Fibroblast of skin of back (primary cell): ENCODE measurements at places on chromosomes 2 and 18.
A peak's percentile ranks its signal among the peaks of the same experiment; 100 is the strongest.

DNA sequence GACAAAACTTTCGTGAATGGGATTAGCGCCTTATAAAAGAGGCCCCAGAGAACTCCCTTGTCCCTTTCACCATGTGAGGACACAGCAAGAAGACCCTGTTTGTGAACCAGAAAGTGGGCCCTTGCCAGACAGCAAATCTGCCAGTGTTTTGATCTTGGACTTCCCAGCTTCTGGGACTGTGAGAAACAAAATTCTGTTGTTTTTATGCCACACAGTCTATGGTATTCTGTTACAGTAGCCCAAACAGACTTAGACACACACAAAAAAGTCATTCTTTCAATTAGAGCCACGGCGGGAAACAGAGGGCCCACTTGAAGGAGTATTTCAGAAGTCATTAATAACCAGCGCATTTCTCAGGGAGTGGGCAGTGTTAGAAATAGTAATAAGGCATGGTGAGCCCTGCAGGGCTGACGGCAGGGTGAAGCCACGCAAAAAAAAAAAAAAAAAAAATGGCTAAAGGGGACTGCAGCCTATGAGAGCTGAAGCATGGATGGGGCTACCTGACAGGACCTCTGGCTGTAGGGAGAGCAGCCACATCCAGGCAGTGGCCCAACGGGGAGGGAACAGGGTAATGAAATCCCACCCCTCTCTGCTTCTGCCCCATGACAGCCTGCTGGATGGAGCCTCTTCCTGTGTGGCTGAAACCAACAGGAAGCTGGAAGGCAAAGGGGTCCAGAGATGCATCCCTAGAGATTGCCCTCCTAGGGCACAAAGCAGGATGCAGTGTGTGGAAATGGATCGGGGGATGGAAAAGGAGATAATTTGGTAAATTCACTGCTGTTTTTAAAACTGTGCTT lies 189.3 kb downstream of the KCNS3 start:
- DNase-seq: no peak

- DNase-seq: peak; percentile 71
Measured at GRCh38 chr2:239369631-239370161, 31.1 kb downstream of the HDAC4 start.

DNA sequence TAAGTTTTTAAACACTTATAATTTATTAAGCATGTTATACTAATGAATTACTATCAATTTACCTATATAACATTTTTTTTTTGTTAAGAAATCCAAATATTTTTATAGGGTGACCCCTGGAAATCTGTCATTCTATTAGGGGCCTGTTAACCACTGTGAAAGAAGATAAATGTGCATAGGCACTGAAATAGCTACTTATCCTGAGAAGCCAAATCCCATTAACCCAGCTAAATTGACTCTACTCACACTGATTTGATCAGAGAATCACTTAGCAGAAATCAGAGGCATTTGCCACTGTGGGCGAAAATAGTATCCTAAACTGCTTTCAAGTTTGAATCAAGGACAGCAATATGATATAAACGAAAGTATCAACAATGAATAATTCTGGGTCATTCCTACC lies 90.0 kb upstream of the GULP1 start:
- no peak for DNase-seq

GRCh38 chr2:24050041-24050979 lies 769 bp downstream of the FKBP1B start:
- DNase-seq: peak; percentile 9

DNA sequence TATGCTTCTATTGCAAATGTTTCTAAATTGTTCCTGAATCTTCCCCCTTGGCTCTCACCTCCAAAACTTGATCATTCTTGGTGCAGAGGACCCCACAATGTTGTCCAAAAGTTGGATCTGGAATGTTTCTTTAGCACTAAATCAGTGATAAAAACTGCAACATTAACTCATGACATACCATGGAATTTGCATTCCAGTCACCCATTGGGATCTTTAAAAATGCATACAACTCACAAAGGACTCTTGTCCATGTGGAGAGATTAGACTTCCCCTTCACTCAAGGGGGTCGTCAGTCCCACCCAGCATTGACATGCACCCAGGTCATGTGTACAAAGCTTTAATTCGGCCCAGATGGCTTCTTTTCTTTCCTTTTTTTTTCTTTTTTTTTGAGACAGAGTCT lies 169.3 kb downstream of the SETBP1 start:
- DNase-seq: peak; percentile 35

DNA sequence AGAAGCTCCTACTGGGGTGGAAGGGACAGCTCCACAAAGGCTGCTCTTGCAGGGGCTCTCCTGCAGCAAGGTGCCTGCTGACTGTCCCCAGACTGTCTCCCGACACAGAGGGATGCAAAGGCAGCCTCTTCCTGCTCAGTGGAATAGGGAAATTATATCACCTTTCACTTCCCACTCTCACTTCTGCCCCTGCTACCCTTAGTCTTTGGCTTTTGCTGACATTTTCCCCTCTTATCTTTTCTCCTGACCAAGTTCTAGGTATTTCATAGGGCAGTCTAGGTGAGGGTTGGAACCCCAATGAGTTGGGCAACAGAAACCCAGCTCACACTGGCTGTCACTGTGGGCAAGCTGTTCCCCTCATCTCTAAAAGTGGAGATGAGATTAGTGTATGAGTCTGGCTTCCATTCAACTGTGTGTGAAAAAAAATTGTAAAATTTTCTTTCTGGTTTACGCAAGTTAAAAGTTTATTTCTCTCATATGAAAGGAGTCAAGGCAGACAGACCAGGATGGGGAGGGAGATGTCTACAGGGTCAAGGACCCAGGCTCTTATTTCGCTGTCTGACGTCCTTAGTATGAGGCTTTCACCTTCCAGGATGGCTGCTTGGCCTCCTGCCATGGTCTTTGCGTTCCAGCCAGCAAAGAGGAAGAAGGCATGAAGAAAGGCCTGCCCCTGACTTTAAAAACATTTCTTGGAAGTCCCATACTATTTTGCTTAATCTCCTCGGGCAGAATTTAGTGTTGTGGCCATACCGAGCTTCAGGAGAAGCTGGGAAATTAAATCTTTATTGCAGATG lies 7.5 kb upstream of the MOCOS start:
- DNase-seq: peak; percentile 24

DNA sequence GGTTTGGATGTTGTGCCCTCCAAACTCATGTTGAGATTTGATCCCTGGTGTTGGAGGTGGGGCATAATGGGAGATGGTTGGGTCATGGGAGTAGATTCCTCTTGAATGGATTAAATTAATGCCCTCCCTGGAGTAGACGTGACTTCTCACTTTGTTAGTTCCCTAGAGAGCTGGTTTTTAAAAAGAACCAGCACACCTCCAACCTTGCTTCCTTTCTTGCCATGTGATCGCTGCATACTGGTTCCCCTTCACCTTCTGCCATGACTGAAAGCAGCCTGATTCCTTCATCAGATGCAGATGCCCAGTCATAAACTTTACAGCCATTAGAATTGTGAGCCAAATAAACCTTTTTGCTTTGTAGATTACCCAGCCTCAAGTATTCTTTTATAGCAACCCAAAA lies 21.7 kb downstream of the MTA3 start:
- no peak for DNase-seq

DNA sequence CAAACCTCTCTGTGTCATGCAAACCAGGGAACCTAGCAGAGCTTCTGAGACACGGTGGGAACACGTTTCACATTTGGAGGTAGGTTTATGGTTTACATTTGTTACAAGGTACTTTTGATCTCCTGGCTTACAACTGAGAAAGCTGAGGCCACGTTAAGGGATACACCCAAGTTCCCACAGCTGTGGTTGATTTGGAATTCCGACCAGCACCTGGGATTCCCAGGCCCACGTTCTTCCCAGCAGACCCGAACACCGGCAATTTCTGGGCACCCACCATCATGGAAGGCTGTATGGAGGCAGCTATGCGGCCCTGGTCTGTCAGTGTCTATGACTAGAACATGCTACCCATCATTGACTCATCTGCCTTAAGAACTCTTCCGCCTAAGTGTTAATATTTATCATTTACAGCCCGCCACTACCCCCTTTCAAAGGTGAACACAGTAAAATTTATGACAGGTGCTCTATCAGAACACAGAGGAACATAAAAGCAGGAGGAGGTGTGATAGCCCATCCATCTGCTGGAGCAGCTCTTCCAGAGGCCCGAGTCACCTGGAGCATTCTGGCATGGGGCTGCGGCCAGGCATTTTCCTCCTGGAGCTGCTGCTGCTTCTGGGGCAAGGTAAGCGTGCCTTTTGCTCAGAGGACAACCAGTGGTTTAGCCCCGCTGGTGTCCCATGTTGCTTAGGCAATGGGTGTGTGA lies at the start of gene PLB1:
Gene PLB1, plus strand, starts transcription at position 510 of the 700 bp plus-strand sequence. Its CDS starts 55 bp downstream, at position 565.
- no peak for DNase-seq

- no peak for DNase-seq
Measured at GRCh38 chr2:229543176-229543873, 171.0 kb downstream of the DNER start.

DNA sequence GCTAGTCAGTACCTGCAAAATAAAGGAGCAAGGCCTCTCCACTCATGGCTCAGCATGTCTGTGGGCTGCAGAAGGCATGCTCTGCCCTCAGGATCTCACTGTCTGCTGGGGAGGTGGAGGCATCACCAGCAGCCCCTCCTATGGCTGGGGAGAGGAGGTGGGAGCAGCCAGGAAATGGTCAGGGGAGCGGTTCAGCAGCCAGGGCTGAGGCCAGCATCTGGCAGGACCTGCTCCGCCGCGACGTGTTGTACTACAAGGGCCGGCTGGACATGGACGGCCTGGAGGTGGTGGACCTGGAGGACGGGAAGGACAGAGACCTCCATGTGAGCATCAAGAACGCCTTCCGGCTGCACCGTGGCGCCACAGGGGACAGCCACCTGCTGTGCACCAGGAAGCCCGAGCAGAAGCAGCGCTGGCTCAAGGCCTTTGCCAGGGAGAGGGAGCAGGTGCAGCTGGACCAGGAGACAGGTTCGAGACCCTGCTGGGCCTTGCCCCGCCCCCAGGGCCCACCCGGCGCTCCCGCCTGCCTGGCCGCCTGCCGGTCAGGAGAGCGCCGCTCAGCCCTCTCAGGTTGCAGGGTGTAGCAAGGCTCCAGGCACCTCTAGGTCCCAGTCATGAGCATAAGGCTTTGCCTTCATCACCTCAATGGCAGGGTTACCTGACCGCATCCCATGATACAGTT lies 49.0 kb downstream of the FAM168B start:
- DNase-seq: no peak

DNA sequence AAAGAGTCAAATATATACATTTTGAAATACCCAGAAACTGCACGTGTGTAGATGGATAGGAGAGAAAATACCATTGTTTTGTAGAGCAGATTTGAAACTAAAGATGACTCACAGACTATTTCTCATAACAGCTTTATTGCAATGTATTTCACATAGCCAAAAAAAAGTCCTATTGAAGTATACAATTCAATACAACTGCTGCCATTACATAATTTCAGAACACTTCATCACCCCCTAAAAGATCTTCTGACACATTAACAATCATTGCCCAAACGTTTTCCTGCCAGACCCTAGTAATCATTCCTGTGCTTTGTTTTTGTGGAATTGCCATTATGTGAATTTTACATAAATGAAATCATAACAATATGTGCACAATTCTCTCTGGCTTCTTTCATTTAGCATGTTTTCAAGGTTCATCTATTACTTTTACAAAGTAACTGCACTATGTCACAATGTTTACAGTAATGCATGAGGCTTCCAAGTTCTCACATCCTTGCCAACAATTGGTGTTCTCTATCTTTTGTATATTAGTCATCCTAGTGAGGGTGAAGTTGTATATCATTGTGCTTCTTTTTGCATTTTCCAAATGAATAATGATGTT lies 378.6 kb upstream of the CWC22 start:
- DNase-seq: peak; percentile 17

DNA sequence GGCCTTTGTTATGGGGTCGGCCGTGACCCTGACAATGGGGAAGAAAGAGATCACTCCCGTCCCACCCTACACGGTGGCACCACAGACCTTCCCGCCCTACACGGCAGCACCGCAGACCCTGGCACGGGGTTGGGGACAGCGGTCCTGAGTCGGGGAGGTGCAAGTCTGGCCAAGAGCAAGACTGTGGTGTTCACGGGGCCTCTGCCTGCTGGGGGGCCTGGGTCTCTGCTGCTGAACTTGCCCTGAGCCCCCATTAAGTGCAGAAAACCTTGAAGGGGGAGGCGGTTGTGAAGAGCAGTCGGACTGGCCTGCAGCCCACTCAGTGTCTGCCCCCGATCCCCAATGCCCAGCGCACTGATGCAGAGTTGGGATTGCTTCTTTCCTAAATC lies 75.9 kb downstream of the SLC66A2 start:
- no peak for DNase-seq

DNA sequence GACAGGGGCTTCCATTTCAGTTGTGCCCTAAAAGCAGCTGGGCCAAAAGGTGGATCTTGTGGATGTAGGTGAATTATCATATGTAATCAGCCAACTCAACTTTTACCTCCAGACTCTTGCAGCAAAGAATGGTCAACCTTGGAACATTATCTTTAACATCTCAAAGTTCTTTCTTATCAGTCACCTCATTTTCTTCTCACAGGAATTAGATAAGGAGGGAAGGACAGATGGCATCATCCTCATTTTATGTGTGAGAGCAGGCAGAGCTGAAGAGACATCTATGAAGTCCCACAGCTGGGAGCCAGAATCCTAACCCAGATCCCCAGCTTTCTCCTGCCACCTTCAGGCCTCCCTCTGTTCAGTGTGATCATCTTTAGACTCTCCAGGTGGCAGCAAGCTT lies 182.1 kb downstream of the MGAT5 start:
- DNase-seq: no peak

- DNase-seq: no peak
Measured at GRCh38 chr2:105882341-105882740, 137.6 kb downstream of the NCK2 start.

DNA sequence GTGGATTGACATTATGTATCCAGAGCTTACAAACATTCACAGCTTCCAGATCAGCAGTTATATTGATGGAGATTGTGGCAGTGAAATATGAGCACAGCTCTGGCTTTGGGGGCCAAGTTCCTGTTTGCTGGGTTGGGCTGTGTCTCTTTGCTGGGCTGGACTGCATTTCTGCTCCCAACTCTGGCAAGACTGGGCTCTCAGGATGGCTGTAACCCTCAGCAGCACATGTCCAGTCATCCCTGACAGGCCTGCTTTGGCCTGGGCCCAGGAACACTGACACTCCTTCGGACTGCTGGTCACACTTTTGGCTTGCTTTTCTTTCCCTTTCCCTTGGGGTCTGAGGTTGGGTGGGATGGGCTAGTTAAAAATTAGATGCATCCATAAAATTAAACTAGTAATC lies 17.9 kb upstream of the VPS4B start:
- peak; percentile 36 for DNase-seq

DNA sequence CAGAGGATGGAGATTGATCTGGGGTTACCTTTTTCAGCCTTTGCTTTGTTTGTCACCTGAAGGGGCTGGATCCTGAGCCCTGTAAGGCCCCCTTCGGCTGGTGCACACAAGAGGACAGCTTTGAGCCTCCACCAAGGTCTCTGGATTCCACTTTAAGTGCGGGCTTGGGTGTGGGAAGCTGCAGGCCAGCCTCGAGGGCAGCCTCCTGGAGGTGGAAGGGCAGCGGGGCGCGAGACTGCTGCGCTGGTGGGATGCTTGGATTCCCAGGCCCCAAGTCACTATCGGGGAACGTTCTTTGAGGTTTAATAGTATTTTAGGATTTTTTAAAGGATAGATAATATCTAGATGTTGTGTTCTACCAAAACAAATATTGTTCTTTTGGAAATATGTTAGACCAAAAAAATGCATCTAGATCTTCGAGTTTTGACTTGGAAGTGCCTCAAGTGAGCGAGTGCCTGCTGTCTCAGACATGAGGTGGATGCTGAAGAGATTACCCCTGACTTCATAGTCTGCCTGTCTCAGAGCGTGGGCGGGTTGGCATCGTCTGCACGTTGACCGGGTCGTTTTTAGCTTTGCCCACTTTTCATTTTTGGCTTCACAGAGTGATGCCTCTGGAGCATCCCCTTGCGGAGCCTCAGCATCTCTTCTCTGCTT lies 113.8 kb downstream of the AGAP1 start:
- peak; percentile 60 for DNase-seq

GRCh38 chr2:155653176-155653575 lies 679.3 kb downstream of the NR4A2 start:
- no peak for DNase-seq
